CD4-positive, alpha-beta T cell treated with Interleukin-12 subunit alpha and Interleukin-12 subunit beta, for 1 hour (primary cell): ENCODE measurements at places on chromosomes 11 and 22.

DNA sequence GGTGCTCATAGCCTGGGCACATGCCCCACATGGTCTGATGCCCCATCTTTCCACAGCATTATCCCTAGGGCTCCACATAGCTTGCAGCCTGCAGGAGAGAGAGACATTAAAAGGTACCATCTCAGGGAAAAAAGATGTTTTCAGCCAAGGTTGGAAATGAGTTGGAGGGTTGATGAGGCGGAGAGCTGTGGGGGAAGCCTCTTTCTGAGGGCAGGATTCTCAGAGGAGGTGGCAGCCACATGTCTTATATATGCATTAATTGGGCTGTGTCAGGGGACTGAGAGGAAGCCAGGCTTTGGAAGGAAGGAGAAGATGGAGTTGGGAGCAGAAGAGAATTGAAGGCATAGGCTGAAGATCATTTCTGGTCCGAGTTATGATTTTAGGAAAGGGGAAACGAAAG is 57.8 kb downstream of the CEP164 start:
- no peak for DNase-seq

DNA sequence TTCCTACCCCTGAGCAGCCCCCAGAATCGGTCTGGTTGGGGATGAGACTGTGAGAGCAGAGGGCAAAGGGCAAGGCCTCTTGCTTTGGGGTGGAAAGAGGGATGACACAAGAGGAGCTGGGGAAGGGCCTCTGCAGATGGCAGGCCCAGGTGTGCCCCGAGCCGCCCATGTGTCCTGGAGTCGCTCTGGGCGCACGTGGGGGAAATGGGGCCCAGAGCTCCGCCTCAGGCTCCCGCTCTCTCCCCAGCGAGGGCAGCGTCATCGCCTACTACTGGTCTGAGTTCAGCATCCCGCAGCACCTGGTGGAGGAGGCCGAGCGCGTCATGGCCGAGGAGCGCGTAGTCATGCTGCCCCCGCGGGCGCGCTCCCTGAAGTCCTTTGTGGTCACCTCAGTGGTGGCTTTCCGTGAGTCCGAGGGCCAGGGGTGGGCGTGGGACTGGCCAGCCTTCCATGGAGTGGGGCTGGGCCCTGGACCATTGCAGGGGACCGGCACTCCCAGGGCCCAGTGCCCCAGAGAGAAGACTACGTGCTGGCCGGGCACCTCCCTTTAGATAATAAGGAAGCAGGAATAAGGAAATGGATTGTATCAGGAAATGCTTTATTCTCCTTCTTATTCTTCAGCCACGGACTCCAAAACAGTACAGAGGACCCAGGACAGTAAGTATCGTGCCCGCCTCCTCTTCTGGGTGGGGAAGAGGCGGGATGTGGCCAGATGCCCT is 30.1 kb downstream of the ST14 start:
- DNase-seq, result no peak

DNA sequence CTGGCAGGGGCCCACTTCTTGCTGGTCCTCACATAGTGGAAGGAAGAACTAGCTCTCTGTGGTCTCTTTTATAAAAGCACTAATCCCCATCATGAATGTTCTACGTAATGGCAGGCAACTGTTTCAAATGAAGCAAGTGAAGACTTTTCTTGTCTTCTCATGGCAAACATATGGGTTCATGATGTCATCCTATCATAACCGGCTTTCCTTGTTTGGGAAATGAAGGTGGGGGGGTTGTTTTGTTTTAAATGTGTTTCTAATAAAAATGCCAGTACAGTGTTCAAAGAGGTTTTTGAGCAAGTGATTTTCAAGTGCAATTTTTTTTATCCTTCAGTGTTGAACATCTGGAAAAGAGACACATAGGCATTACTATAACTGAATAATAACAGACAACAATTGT is 33.4 kb downstream of the REXO2 start:
- DNase-seq, result no peak

DNA sequence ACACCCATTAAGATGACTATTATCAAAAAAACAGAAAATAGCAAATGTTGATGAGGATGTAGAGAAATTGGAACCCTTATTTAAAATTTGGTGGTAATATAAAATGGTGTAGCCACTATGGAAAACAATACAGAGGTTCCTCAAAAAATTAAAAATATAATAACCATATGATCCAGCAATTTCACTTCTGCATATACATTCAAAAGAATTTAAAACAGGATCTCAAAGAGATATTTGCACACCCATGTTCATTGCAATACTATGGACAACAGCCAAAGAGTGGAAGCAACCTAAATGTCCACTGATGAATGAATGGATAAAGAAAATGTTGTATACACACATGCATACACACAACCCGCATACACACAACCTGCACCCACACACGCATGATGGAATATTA is 102.2 kb downstream of the FAM168A start:
- no peak for DNase-seq

DNA sequence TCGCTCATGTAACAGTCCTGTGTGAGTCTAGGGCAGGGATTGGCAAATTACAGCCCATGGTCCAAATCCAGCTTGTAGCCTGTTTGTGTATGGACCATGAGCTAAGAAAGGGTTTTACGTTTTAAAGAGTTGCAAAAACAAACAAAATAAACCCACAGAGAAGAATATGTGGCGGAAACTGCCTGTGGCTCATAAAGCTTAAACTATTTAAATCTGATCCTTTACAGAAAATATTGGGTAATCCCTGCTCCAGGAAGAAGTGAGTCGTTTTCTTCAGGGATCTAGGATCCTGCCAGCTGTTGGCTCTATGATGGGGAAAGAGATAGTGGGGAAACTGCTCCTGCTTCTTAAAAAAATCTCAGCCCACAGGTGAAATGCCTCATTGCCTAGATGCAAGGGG is 3.4 kb upstream of the OR6Q1 start:
- DNase-seq, result no peak

- DNase-seq, result no peak
These were observed 17.9 kb downstream of the RBM4B start for GRCh38 chr11:66659763-66660162.

GRCh38 chr11:41446107-41446506 is 13.3 kb downstream of the LRRC4C start:
- DNase-seq, result no peak

GRCh38 chr11:14875163-14875562 is 16.9 kb downstream of the CYP2R1 start:
- no peak for DNase-seq

DNA sequence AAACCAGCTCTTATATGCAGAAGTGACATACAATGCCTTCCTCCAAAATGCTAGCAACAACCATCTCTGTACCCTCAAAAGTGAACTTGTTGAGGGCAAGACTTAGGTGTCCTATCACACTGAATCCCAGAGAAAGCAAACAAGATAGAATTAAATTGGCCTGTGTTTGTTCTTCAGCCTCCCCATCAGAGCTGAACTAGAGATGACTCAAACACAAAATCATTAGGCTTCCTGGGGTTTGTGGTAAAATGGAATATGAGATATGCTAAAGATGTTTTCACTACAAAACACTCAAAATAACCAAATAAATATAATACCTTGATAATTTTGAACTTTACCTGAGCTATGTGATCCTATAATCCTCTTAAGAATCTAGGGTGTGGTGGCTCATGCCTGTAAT is 31.6 kb downstream of the ZNF214 start:
- no peak for DNase-seq

DNA sequence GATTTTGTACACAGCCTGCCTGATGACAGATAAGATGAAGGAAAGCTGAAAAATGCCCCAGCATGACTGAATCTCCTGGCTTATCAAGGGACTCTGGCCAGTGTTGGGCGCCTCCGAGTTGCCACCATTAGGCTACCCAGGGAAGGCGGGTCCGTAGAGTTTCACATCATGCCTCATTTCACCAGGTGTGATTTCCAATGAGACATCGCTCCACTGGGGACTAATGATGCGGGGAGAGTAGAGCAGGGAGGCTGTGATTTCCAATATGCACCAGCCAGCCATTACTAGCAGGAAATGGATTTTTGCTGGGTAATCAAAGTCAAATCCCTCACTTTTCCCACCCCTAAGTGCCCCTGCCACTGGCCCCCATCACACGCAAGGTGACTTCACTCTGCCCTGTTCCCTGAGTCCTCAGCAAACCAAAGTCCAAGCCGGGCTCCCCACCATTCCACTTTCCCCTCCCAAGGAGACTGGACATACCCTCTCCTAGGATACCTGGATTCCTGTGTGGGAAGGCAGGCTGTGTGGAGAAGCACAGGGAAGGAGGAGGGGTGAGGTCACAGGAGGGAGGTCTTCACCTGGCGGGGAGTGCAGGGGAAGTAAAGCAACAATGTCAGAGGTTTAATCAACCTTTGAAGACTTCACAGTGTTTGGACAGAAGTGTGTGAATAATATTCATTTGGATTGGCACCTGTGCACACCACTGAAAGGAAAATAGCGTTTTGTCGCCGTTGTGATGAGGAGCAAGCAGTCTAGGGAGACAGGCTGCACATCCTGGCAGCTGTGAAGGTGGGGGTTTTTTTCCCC is 613.3 kb upstream of the CADM1 start:
- no peak for DNase-seq
